ENCODE measurements at places on chromosomes 3 and 15.

GRCh38 chr15:79740561-79740960, 156.3 kb downstream of the MTHFS start:
- no peak for DNase-seq

- DNase-seq = no peak
Observed at GRCh38 chr15:33547876-33548275, 237.1 kb downstream of the RYR3 start.

GRCh38 chr3:103589770-103590169, 1155.0 kb downstream of the ZPLD1 start:
- no peak for DNase-seq

GRCh38 chr3:10317311-10317960, 3.5 kb downstream of the SEC13 start:
- DNase-seq = no peak

- no peak for DNase-seq
Observed at GRCh38 chr3:27454914-27455313, 29.3 kb downstream of the SLC4A7 start.

- no peak for DNase-seq
Observed at GRCh38 chr3:140440446-140440845, 237.4 kb upstream of the TRIM42 start.
